Nasal cavity respiratory epithelium epithelial cell of viscerocranial mucosa (primary cell): ENCODE measurements at places on chromosomes 6 and 20. TPM values are rescaled to one million over a fixed set of nuclear protein-coding genes. Genes with fewer than 3 reads are reported as not detected.

CFB gene
- 1.7 and 11.2 TPM in 2 replicates for total RNA-seq

TTK gene
- 0.14 and 0.34 TPM in 2 replicates for total RNA-seq

ZC2HC1B gene
- not detected in 2 replicates for total RNA-seq

PRPH2 gene
- total RNA-seq, result 0.28 TPM in 1 of 2 replicates, not detected in the other

PRL gene
- total RNA-seq, result not detected in 2 replicates

L3MBTL3 gene
- 17.8 and 29.3 TPM in 2 replicates for total RNA-seq

TRIM31 gene
- total RNA-seq, result under 0.01 TPM in 2 replicates

MAP3K7 gene
- 27.0 and 44.1 TPM in 2 replicates for total RNA-seq

DTNBP1 gene
- total RNA-seq, result 9.7 and 10.3 TPM in 2 replicates

OTOR gene
- total RNA-seq, result not detected in 2 replicates
